ENCODE measurements at places on chromosomes 3 and 15.

DNA sequence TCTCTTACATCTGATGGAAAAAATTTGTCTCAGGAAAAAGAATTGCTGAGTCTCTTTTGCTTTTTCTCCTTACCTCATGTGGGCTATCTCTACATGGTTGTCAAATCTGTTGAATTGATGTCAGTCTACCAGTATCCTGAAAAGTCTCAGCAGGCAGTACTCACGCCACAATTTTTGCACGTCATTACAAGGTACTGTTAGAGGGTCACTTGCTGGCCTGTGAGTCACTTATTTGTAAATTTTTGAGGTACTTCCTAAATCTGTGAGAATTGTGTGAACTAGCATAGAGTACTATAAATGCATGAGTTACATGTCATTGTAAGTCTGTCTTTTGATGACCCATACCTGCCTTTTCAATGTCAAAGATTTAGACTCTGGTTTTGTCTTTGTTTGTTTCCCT lies 15.9 kb downstream of the HPS3 start:
- no peak for DNase-seq

DNA sequence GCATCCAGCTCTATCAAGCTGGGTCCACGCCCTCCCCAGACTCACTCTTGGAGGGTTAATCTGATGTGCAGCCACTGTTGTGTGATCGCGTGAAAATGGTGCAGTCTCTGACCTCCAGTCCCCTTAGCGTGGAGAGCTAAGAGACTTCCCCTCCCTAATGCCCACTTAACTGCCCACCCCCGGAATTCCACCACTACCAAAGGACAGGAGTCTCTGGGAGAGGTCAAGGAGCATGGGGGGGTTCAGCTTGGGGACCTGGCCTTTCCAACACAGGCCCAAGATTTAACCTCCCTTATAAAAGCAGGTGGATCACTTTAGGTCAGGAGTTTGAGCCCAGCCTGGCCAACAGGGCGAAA lies 48.8 kb downstream of the CCDC12 start:
- no peak for DNase-seq

GRCh38 chr3:189975391-189975990 lies 145.2 kb downstream of the P3H2 start:
- DNase-seq: no peak

DNA sequence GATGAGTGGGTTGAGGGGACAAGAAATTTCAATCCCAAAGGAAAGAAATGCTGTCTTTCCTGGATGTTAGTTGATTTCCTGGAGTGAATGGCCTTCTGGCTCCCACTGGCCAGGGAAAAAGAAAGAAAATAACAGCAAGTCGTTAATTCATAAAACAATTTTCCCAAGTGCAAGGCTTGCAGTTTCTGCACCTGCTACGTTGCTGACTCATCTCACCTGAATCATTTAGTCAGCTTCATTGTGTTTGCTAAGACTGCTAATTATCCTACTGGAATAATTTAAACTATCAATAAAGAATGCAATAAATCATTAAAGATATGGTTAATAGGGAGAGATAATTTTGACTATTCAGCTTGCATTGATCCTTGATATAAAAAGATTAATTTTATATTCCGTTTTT lies 387.6 kb downstream of the ROBO2 start:
- no peak for DNase-seq
